ENCODE measurements at places on chromosomes 4 and X.

- DNase-seq = no peak
Observed at GRCh38 chrX:69614886-69615285, 1.0 kb upstream of the EDA start.

DNA sequence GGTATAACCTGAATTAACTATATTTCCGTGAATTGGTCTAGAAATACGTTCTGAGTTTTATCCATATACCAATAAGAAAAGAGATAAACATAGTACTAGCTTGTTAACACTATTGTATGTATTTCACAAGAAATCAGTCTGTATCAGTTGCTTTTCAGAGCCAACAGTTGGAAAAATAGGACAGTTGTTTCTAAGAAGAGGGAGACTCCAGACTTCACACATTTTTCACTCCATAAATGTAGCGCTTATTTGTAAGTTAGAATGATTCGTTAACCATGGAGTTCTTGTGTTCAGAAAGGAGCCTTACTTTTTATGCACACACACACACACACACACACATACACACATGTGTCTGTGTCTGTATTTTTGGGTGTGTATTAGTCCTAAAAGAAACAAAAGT, 376.7 kb upstream of the SMIM31 start:
- no peak for DNase-seq

DNA sequence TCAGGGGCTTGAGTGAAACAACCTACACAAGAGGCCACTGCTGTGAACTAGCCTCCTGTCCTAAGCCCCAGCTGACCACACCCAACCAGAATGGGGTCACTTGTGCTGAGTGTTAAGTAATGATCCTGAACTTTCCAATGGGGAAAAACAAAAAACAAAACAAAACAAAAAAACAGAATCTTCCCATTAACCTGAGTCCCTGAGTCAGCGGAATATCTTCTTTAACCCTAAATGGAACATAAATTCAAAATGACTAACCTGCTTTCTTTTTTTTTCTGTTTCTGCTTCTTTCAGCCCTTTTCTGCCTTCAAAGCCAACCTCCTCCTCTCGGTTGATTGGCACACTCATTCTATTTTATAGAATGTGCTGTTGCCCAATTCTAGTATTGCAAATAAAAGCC, 31.2 kb upstream of the MAGEA8 start:
- no peak for DNase-seq

DNA sequence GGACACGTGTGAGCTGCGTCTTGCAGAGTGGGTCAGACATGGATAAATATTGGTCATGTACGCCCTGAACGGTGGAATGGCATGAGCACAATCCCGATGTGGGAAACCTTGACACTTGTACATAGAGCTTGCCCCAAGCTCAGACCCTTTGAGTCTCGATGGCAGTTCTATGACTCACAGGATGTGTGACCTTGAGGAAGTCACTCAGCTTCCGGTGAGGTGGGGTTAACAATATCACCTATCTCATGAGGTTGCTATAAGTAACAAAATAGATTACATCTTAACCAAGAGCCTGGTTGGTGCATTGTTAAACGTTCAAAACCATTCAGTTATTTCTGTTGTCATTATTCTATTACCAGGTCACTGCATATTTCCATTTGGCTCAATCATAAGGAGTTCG, 109.1 kb upstream of the TBL1X start:
- DNase-seq = no peak

GRCh38 chrX:149222040-149222439, 283.1 kb downstream of the IDS start:
- no peak for DNase-seq

- DNase-seq = no peak
Observed at GRCh38 chrX:136546371-136546781, 14.4 kb downstream of the VGLL1 start.

DNA sequence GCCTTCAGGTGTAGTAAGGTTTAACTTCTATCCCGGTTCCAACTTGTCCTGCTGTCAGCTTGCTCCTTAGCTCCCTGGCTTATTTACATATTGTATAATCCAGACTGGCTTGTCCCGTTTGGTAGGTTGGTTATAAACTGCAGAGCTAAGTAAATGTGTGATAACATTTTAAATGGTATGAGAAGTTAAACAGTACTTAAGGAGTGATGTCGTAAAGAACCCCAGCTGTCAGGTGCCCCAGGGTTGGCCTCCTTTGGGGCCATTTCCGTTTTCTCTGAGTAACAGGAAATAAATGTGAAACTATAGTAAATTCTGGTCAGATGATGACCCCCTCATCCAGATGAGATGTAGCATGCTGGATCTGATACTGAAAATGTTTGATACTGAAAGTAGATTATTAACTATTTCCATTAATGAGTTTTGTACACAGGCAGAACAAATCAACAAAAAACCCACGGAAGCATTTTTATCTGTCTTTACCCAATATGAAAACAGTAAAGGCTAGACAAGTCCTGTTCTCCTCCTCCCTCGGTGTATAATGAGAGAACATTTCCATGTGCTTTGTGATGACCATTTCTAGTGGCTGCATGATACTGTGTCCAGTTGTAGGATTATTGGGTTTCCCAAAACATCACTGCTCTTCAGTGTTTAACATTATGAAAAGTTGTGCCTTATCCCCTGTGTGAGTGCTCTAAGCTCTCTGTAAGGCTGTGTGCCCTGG, 22.4 kb downstream of the GAB1 start:
- no peak for DNase-seq

GRCh38 chr4:176794651-176795050, 1.9 kb upstream of the VEGFC start:
- no peak for DNase-seq

GRCh38 chr4:107978716-107979451, 10.8 kb upstream of the HADH start:
- no peak for DNase-seq

DNA sequence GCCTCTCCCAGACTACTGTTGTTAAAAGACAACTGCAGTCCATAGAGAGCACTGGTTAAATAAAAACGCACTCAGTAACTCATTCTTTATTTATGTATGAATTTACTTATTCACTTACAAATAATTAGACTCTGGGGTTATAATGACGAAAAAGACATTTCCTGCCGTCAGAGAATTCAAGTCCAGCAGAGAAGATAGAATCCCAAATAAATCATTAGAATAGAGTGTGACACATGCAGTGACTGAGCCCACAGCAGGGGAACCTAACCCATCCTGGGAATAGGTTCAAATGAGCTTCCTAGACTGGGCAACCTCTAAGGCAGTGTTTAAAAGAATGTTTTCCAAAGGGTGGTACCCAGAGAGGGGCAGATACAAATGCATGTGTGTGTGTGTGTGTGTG, 53.9 kb downstream of the FGFBP1 start:
- DNase-seq = no peak

GRCh38 chr4:183772361-183772760, 113.3 kb downstream of the TRAPPC11 start:
- no peak for DNase-seq

- DNase-seq = no peak
Observed at GRCh38 chr4:48653217-48654014, 126.7 kb downstream of the FRYL start.

GRCh38 chr4:145083891-145084605, 13.9 kb downstream of the ANAPC10 start:
- no peak for DNase-seq

GRCh38 chrX:137574102-137574783, 8.3 kb downstream of the ZIC3 start:
- DNase-seq = no peak

GRCh38 chrX:50671661-50672060, 142.3 kb downstream of the SHROOM4 start:
- DNase-seq = no peak

DNA sequence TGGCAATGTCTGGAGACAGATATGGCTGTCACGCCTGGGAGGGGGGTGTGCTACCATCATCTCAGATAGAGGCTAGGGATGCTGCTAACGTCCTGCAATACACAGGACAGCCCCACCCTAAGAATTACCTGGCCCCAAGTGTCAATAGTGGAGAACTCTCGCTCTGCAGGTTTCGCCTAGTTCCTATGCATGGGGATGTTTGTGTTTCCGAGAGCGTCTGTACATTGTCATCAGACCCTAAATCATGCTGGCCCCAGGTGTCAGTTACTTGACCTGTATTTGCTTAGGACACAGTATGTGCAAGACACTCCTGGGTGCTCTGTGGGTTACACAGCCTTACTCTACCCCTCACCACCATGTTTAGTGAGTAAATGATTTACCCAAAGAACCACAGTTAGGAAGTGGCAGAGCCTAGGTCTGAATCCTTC, 90.8 kb downstream of the AFF1 start:
- DNase-seq = no peak

- DNase-seq = no peak
Observed at GRCh38 chrX:107146670-107147069, 28.0 kb upstream of the RBM41 start.

GRCh38 chrX:136496186-136496763, 1.1 kb upstream of the HTATSF1 start:
- no peak for DNase-seq

GRCh38 chrX:134691453-134691852, 33.2 kb upstream of the PLAC1 start:
- no peak for DNase-seq

- no peak for DNase-seq
Observed at GRCh38 chr4:10069075-10069642, 47.4 kb downstream of the WDR1 start.

GRCh38 chr4:56511098-56511497, 5.5 kb downstream of the ARL9 start:
- DNase-seq = no peak

DNA sequence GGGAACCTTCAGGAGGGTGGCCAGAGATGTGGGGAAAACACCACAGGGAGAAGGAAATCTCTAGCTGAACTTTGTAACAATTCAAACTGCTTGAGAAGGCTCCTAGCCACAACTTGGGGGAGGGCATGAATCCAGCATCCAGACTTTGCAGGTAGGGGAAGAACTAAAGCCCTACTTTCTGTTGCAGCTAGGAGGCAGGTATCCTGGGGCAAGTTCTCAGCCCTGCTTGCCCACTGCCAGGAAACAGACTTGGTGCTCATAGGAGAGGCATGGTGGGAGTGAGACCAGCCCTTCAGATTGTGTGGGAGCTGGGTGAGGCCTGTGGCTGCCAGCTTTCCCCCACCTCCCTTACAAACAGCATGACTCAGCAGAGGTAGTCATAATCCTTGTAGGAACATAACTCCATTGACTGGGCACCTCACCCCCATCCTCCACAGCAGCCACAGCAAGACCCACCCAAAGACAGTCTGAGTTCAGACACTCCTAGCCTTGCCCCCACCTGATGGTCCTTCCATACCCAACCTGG, 209.5 kb upstream of the CPEB2 start:
- no peak for DNase-seq

- no peak for DNase-seq
Observed at GRCh38 chrX:109716431-109717028, 16.5 kb downstream of the ACSL4 start.

- no peak for DNase-seq
Observed at GRCh38 chrX:30910124-30910860, 21.2 kb upstream of the TAB3 start.

DNA sequence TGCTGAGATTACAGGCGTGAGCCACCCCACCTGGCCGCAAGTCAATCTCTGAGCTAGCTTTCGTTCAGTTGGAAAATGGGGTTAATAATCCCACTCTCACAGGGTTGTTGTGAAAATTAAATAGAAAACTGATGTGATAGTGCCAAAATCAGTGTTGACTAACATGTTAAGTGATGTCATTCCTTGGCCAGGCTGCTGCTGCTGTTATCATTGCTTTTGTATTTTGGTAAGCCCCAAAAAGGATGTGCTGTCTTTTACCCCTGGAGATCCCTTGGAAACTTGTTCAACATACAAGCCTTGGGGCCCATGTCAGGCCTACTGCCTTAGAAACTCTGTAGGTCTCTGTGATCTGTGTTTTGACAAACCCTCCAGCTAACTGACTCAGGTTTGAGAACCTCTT, 106.3 kb downstream of the AFF1 start:
- DNase-seq = no peak

- no peak for DNase-seq
Observed at GRCh38 chrX:140733766-140734342, 24.3 kb downstream of the LINC00632 start.
